IPS-NIHi11 (cell line): ENCODE measurements at places on chromosomes 5 and 9.

GRCh38 chr5:180639287-180639686, 10.1 kb downstream of the FLT4 start:
- DNase-seq: no peak

- DNase-seq: no peak
These were observed 360.6 kb downstream of the MTRR start for GRCh38 chr5:8229551-8229950.

- no peak for DNase-seq
These were observed 156.4 kb downstream of the CACNA1B start for GRCh38 chr9:138033950-138034349.

DNA sequence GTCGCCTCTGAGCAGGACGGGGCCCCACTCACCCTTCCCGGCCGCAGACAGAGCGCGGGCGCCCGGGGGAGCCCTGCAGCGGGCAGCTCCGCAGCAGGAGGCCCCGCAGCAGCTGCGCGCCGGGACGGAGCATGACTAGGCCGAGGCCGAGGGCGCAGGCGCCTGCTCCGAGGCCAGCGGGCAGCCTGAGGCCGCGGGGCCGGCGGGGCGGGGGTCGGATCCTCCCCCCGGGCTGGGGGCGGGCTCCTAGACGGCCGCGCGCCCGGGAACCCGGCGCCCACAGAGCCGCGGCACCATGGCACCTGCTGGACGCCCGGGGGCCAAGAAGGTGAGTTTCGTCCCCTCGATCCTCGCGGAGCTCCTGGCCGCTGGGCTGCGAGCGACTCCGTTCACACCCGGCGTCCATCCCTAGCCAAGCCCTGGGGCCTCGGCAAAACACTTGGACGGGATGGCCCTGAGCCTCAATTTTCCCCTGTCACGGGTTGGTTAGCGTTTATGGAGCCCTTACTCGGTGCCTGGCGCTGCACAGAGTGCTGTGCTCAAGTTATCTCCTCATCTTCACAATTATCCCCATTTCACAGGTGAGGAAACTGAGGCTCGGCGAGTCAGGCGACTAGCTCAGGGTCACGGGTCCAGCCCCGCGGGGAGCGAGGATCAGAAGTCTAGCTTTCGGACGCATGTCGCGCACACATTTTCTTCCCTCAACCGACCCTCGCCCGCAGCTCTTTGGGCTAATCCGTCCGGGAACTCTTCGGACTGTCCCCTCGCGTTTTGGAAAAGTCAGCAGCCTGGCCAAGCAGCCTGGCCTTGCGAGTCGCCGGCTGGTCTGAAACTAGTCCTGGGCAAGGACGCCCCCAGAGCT, at the start of the genes BHMT2 and DMGDH:
TSS of gene BHMT2 (plus strand) at position 280 of the 862 bp plus-strand sequence. CDS start at position 296, 16 bp downstream.
TSS of gene DMGDH (minus strand) at position 187 of the 862 bp plus-strand sequence. CDS start at position 133, 54 bp downstream.
- peak; percentile 21 for DNase-seq

- no peak for DNase-seq
These were observed 178.5 kb downstream of the C9orf152 start for GRCh38 chr9:110029429-110029955.

GRCh38 chr5:132233811-132234683, 6.4 kb upstream of the P4HA2 start:
- DNase-seq: no peak

GRCh38 chr9:100601216-100601615, 23.3 kb downstream of the CAVIN4 start:
- peak; percentile 62 for DNase-seq
